ENCODE measurements at places on chromosomes 5 and 9.

DNA sequence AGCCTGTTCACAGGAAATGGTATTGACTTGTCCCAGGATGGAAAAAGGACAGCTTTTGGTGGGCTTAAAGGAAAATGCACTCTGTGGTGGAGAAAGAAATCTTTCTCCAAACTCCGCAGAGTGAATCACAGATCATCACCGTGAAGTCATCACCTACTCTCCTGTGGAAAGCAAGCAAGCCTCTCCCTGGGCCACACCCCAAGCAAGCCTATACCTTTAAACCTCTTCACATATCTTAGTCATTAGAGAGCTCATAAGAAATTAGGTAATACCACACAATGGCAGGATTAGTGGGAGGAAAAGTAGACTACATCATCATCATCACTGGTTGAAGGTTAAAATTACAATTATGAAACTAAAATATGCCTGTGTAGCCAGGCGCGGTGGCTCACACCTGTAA is 23.2 kb downstream of the TLE1 start:
- no peak for DNase-seq

DNA sequence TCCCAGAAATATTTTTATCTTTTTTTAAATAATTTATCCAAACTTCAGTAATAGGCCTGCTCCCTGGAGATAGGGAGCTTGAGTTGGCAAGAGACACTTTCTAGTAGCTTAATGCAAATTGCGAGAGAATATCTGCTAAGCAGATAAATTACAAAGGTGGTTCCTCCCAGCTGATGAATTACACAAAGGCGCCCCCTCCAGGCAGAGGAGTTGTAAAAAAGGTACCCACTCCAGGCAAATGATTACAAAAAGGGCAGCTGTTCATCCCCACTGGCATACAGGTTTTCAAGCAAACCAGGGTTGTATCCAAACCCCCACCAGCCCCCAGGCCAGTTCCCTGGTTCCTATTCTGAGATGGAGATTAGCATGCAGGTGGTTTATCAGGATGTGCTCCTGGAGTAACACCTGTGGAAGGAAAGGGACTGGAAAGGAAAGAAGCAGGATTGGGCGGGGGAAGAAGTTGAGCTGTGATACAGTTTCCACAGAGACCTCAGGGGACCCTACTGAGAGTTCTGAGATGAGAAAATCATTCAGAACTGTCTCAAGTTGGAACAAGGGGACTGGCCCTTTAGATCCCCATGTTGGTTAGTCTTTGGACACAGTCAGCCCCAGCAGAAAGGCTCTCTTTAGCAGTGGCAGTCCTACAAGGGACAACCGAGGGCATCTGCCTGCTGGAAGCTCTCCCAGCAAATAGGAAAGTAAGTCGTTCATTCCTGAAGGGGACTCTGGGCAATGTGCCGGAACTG is 25.5 kb downstream of the ESM1 start:
- no peak for DNase-seq

DNA sequence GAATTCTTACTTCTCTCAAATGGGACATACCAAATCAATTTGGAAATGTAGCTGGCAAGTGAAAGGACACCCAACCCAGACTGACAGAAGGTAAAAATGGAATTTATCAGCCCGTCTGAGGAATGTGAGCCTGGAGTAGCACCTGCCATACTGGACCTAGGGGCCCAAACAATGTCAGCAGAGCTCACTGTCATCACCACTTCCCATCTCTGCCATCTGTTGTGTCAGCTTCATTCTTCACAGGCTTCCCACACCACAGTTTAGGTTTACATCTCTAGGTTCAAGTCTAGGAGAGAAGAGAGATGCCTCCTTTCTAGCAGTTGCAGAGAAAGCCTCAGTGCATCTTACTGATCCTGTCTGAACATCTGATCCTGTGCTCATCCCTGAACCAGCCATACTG is 222.4 kb downstream of the DOCK8 start:
- no peak for DNase-seq

DNA sequence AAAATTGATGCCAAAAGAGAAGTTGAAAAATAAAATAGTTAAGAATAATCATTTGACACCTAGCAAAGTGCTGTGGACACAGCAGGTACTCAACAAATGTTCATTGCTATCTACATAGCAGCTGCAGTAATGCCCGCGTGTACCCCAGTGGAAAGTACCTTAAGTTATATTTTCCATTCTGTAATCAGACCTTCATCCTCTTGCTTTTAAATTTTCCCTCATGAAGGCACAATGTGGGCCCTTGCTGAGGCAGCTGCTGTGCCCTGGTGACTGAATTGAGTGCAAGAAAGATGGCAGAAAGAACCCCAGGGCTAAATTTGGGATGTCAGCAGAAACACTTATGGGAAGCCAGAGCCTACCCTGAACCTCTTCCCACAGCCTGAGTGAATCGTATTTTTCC is 65.9 kb downstream of the CYFIP2 start:
- DNase-seq = no peak

GRCh38 chr5:174376056-174376455 is 330.6 kb downstream of the NSG2 start:
- no peak for DNase-seq

DNA sequence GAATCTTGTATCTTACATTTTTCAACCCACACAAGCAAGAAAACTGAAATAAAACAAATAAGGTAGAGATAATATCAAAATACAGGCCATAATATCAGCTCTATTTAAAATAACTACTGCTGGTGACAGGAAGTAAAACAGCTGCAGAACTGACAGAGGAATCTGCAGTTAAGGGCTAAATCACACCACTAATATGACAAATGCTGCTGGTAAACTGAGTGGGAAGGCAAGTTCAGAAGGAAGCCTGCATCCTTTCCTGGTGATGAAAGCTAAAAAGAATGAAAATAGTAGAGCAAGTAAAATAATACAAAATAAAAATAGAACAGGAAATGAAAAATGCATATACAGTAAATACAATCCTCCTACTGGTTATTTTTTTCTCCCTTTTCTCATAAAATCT is 1293.7 kb upstream of the C9orf72 start:
- no peak for DNase-seq

DNA sequence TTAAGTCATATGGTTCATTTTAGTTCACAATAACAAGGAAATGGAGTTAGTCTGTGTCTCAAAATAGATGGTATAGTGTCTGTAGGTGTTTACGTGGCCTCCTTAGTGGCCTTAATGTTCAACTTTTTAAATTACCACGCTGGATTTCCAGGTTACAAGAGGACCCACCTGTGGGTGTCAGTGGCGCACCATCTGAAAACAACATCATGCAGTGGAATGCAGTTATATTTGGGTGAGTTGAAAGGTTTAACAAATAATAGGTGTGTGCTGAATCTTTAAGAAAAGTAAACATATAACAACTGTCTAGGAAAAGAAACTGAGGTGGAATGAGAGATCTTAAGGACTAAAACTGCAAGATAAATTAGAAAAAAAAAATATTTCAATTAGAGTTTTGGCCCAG is 2.9 kb downstream of the UBE2B start:
- no peak for DNase-seq

DNA sequence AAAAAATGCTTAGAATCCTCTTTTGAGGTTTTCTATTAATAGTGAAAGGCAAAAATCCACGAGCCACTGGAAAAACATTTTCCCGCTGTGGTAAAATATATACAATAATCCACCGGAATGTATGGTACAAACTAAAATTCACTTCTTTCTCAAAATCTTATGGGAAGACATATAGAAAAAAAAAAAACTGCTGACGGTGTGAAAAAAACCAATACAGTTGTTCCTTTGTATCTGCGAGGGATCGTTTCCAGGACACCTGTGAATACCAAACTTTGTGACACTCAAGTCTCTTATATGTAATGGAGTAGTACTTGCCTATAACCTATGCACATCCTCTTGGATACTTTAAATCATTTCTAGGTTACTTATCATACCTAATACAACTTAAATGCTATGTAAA is 13.3 kb downstream of the DIRAS2 start:
- DNase-seq = no peak

DNA sequence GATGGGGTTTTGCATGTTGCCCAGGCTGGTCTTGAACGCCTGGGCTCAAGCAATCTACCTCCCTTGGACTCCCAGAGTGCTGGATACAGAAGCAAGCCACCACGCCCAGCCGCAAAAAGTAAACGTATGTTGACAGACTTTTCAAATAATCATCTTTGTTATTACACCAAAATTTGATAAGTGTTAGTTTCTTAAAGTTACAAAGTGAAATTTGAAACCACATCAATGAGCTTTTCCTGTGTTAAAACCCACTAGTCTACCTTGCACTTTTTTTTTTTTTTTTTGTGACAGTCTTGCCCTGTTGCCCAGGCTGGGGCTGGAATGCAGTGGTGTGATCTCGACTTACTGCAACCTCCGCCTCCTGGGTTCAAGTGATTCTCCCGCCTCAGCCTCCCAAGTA is 29.9 kb downstream of the SPACA9 start:
- DNase-seq = no peak

DNA sequence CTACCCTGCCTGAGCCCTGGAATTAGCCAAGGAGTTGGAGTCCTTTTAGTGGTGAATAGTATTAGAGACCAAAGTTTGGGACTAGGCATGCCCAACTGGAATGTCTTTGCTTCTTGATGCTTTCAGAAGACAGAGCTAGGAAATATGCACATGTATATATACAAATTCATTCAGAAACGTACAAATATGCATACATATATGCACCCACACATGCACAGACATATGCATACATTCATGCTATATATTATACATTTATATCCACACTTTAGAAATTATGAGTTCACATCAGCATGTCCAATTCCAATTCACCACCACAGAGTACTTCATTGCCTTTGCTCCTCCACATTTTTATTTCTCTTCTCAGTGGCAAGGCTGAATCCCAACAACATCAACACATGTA is 398.3 kb upstream of the MPDZ start:
- DNase-seq = no peak

GRCh38 chr5:1763548-1763911 is 36.1 kb downstream of the MRPL36 start:
- DNase-seq = no peak

GRCh38 chr9:15220658-15221318 is 86.2 kb downstream of the TTC39B start:
- no peak for DNase-seq

DNA sequence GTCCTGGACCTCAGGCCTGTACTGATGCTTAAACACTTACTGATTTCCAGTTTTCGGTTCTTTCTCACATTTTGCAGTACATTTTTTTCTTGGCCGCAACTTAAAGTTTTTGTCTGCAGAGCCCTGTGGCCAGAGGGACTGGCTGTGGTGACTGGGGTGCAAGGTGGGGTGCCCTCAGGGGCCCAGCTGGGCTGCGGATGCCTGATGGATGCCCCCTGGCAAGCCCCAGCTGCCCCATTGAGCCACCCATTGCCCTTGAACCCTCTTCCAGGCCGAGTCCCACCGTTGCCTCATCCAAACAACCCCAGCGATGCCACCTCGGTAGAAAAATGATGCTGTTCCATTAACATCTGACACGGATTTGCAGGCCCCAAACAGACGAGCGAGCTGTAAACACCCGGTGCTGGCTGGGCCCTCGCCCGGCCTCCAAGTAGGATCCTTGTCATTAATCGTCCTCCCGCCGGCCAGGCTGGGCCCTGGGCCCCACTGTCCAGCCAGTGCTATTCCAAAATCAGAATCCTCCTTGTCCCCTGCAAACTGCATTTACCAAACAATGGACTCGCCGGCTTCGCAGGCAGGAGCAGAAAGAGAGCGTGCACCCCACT is 107.9 kb downstream of the PHF2 start:
- DNase-seq = no peak

DNA sequence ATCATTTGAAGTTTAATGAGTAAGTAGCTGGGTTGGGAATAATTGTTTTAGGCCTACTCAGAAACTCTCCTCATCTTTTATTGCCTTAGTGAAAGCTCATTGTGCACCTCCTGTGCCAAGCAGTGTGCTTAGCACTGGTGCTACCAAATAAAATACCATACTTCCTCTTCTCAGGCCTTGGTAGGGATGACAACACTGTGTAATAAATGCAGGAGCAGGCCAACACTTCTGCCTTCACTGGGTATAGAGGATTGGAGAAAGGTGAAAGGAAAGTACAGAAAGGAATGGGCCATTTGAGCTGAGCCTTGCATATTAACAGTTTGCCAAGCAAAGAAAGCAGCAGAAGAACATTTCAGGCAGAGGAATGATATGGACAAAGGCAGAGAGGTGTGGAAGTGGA is 285.7 kb downstream of the NR3C1 start:
- DNase-seq = no peak

DNA sequence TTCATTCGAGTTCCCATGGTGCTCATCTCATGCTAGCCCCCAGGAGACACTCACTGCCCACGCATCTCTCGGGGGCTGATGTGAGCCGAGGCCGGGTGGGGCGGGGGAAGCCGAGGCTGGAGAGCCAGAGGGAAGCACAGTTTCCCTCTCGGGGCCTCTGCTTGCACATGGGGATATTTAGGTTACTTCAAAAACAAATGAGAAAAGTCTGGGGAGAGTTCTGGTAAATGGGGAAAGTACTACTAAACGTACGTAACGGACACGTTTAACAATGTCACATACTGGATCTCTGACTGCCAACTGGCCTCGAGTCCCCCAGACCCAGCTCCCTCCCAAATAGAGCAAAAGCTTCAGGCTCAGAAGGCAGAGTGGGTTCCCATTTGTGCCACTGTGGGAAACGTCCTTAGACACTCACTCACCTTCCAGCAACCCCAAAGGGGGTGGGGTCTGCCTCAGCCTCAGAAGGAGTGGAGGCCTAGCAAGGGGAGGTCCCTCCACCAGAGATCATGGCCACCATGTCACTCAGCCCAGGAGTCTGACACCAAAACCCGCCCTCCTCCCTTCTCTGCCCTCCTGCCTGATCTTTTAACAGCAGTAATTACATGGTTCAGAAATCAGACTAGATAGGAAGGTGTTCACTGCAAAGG is 33.8 kb upstream of the NTNG2 start:
- no peak for DNase-seq

GRCh38 chr5:91065496-91065895 is 317.6 kb downstream of the ARRDC3 start:
- no peak for DNase-seq

GRCh38 chr9:108874058-108874788 is 12.2 kb downstream of the ACTL7A start:
- DNase-seq = no peak

GRCh38 chr9:113953531-113953930 is 77.4 kb downstream of the ZNF618 start:
- DNase-seq = no peak

- no peak for DNase-seq
Observed at GRCh38 chr5:77066184-77066583, 20.9 kb downstream of the ZBED3 start.

DNA sequence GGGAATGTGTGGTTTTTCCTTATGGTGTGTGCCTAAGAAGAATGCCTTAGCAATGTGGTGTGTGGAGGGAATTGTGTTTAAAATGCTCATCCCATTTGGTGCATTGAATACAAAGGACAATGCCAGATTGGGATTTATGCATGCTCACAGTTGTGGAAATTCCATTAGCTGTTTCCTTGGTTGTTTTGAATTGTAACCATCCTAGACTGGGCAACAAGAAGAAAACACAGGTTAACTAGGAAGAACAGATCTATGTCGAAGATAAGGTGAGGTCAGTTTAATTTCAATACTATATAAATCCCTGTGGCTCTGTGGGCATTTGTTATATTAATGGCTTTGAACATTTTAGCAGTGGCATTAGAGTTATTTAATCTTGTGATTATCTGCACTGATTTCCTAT is 266.8 kb downstream of the MAT2B start:
- no peak for DNase-seq

Data from activated T-helper 1 cell treated with Interleukin-2 at 50 U/mL for 16 hours (primary cell).